CD4-positive, alpha-beta T cell treated with Interleukin-4 for 1 hour (primary cell): ENCODE measurements at places on chromosomes 6 and 20.

DNA sequence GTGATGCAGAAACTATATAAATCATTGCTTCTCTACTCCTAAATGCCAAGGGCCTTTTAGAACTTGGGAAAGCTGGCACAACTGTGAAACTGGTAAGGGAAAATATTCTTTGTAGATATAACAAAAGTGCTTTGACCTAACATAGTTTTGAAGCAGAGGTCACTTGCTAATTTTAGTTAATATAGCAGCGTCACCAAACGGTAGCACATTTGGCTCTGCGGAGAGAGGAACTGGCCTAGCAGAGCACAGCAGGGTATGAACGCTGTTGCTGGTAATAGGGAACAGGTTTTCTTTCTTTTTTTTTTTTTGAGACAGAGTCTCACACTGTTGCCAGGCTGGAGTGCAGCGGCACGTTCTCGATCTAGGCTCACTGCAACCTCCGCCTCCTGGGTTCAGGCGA, 67.4 kb downstream of the ECT2L start:
- no peak for DNase-seq

DNA sequence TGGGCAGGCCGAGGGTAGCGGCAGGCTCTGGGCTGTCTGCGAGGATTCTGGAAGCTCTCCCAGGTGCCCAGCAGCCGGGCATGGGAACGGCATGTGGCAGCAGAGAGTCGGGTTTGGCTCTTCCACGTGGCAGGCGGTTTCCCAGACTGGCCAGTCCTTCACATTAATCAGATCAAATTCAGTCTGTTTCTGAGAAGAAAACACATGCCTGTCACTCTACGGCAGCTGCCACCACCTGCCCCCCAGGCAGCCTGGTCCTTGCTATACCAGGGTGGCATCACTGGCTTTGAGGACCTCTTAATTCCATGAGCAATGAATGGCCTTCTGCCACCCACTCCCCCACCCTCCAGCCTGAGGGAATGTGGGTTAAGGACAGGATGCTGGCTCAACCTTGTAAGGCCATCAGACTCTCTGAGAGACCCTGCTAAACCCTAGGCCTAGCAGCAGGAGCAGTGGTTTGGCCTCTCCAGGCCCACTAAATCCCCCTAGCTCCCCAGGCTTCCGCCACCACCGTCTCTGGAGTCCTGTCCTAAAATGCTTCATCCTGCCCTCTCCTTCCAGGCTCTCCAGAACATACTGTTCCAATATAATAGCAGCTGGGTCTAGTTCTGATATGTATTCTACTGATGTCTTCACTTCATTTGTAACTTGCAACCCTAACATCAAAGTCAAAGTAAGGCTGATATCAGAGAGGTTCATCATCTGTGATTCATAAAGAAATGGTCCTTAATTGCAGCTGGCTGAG, 47.8 kb downstream of the PLCG1 start:
- DNase-seq, result no peak

DNA sequence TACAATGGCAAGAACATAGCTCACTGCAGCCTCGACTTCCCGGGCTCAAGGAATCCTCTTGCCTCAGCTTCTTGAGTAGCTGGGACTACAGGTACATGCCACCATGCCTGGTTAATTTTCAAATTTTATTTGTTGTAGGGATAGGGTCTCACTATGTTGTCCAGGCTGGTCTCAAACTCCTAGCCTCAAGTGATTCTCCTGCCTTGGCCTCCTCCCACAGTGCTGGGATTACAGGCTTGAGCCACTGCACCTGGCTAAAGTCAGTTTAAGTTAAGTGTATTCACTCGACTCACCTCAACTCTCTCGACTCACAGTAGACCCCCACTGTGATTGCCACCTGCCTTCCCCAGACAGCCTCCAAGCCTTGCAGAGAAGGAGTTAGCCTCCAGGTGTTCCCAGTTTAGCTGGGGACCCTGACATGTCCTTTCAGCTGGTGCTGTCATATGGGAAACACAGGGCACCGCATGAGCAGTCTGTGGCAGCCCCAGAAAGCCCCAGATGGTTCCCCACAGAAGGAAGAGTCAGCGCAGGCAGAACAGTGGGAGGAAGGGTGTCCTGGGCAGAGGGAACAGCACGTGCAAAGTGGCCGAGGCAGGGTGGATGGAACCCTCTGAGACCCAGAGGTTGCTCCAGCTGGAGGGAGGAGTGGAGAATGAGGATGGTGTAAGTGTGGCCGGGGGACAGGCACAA, 40.4 kb downstream of the CEBPB start:
- no peak for DNase-seq

DNA sequence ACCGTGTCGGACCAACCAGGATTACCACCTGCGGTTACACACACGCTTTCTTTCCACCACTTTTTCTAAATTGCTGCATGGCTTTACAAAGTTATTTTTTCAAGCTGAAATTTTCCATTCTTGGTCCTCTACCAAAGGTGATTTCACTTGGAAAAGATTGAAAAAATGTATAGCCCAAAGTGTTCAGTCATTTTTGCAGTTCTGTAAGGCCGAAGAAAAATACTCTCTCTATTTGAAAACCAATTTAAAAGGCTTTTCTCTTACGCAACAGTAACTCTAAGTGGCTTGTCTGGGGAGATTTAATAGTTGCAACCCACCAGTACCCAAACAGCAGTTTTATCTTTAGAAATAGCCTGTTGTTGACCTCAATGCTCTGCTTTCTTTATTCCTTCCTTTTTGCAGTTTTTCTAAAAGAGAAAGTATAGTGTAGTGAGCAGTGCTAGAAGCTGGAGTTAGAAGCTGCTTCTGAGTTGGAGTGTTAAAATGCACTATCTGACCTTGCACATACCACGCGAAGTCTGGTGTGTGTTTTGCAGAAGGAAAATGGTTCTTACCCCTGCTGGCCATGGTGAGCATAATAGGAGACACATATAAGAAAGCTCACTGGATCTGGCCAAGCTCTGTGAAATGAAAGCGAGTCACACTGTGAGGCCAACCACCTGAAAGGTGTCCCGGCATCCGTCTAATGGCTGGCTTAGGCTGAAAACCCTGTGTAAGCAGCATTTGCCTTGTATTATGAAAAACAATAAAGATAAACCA, 271.6 kb upstream of the PRND start:
- no peak for DNase-seq

DNA sequence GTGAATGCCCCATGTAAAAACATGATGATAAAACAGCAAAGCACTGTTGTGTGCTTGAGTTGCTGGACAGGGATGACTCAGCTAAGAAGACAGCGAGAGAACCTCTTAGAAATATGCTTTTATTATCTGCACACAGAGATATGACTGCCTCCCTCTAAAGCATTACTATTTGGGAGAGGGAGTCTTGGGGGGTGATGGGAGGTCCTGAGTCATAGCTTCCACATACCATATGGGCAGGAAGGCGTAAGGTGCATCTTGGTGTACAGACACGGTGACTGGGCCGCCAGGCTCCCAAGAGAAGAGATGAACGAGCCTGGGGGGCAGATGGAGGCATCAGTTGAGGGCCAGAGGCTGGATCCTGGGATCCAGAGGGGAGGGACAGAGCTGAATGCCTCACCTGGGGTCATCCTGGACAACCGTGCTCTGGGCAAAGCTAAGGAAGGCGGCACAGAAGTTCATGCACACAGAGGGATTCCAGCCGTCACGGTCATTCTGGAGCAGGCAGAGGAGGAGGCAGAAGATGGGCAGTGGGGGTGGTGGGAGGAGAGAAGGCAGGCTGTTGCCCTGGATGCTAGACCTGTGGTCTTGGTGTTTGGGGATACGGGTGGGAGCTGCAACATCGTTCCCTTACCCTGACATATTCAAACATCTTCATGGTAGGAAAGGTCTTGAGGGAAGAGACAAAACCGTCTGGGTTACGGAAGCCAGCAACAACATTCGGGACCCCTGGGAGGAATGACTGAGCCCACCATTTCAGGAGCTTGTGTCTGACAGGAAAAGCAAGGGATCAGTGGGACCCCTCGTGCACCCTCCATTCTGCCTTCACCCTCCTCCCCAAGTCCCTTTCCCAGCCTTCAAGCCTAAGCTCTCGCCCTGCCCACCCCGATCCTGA, 2.0 kb downstream of the DXO start:
- no peak for DNase-seq

- DNase-seq, result no peak
Observed at GRCh38 chr20:21393166-21393565, 4.2 kb downstream of the NKX2-4 start.

DNA sequence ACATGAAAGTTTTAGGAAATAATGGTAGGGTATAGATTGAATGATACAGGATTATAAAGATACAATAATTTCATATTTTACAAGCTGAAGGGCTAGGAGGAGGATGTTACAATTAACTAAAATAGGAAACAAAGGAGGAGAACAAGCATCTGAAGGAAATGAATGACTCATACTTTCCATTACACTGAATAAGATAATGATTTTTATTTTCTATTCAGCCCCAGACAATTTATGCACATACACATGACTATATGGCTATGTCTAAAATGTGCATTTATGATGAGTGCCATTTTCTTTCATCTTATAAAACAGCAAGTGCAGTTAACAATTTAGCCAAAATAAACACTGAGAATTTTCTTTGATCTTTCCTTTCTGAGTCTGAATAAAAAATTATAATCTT, 994.6 kb upstream of the ADGRB3 start:
- no peak for DNase-seq

- peak; percentile 48 for DNase-seq
Observed at GRCh38 chr20:50498071-50498776, 12.0 kb upstream of the PTPN1 start.

- peak; percentile 57 for DNase-seq
Observed at GRCh38 chr6:11236076-11236750, 3.7 kb upstream of the NEDD9 start.

DNA sequence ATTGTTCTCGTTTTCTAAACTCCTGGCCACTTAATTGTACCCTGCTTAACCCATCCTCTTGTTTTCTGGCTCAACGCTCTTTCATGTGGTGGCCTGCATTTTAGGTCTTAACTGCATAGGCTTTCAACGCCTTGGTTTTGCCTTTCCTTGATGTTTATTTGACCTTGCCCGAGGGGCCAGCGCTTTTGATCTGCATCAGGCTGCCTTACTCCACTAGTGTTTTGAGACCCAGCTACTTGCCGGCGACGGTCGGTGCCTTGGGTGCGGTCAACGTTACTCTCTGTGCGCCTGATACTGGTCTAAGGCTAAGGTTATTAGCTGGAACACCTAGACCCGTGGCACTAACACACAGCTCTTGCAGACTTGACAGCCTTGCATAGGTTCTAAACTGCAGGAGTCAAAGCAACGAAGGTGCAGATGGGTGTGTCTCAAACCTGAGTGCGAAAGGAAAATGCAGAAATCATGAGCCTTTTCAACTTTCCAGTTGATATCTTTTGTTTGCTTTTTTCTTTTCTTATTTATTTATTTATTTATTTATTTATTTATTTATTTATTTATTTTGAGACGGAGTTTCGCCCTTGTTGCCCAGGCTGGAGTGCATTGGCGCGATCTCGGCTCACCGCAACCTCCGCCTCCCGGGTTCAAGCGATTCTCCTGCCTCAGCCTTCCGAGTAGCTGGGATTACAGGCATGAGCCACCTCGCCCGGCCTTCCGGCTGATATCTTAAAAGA, 138.8 kb downstream of the HFE start:
- DNase-seq, result no peak

- DNase-seq, result peak; percentile 84
Observed at GRCh38 chr6:170271771-170272314, 19.0 kb downstream of the DLL1 start.

GRCh38 chr6:73263570-73263909, 544 bp upstream of the KHDC1 start:
- DNase-seq, result no peak

DNA sequence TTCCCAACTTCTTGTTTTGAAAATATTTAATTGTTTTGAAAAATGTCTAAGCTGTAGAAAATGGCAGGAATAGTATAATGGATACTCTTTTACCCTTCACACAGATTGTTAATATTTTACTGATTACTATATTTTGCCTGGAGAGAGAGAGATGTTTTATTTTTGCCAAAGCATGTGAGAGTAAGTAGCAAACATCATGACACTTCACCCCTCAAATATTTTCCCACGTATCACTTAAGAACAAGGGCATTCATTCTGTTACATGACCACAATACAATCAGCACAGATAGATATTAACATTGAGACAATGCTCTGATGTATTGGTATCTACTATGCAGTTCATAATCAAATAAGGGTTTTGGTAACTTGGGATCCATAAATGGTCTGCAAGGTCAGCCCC, 116.5 kb downstream of the CCDC170 start:
- DNase-seq, result no peak

GRCh38 chr20:36435592-36436541, 105.5 kb upstream of the MYL9 start:
- peak; percentile 91 for DNase-seq

GRCh38 chr20:51363378-51363777, 179.1 kb downstream of the NFATC2 start:
- no peak for DNase-seq

DNA sequence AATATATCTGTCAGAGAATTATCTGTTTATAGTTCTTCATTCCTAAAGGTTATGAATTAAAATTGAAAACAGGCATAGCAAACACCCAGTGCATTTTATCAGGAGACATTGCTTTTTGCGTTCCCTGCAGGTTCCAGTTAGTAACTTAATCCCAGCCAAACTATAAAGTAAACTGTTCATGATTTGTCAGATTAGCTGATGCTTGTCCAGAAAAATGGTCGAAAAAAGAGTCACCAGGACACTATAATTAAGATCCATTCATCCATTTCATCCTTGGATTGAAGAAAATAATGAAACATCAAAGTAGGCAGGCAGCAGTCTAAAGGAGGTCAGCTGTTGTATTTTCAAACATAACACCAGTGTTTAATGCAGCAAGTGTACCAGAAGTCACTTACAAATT, 75.9 kb downstream of the EPHA7 start:
- no peak for DNase-seq

GRCh38 chr6:26224940-26225847, 138.0 kb downstream of the HFE start:
- peak; percentile 31 for DNase-seq

- DNase-seq, result no peak
Observed at GRCh38 chr6:139156551-139156950, 21.7 kb downstream of the HECA start.

DNA sequence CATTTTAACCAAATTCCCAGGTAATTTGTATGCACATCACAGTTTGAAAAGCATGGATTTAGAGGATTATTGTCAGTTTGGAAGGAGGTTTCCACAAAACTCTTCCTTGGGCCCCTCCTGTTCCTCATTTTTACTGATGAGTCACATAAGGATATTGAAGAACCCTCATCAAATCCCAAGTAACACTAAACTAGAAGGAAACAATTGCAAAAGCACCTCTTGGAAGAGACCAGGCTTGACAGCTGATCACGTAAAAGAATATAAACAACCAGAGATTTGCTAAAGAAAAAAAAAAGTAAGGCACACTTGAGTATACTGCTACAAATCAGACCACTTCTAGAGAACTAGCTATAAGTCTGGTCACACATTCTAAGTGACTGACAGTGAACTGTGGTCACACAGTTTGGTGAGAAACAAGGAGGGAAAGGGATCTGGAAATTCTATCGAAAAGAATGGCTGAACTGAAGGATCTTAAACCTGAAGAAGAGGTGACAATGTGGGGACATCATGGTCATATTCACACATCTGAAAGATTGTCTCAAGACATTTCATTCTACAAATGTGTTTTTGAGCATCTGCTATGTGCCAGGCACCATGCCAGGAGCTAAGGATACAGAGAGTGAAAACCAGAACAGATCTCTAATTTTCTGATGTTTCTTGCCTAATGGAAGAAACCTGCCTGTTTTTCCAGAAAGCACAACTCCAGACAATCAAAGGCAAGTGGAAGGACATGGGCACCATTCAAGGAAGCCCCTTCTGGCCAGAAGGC, 24.1 kb downstream of the ZHX3 start:
- no peak for DNase-seq
